Stimulated activated CD4-positive, alpha-beta T cell treated with anti-CD3 and anti-CD28 coated beads, TNF-alpha, amount 100 ng/mL, for 4 hours (primary cell): ENCODE measurements at places on chromosomes 12 and 14.

- no peak for DNase-seq
Measured at GRCh38 chr14:90568405-90568804, 171.6 kb downstream of the CALM1 start.

DNA sequence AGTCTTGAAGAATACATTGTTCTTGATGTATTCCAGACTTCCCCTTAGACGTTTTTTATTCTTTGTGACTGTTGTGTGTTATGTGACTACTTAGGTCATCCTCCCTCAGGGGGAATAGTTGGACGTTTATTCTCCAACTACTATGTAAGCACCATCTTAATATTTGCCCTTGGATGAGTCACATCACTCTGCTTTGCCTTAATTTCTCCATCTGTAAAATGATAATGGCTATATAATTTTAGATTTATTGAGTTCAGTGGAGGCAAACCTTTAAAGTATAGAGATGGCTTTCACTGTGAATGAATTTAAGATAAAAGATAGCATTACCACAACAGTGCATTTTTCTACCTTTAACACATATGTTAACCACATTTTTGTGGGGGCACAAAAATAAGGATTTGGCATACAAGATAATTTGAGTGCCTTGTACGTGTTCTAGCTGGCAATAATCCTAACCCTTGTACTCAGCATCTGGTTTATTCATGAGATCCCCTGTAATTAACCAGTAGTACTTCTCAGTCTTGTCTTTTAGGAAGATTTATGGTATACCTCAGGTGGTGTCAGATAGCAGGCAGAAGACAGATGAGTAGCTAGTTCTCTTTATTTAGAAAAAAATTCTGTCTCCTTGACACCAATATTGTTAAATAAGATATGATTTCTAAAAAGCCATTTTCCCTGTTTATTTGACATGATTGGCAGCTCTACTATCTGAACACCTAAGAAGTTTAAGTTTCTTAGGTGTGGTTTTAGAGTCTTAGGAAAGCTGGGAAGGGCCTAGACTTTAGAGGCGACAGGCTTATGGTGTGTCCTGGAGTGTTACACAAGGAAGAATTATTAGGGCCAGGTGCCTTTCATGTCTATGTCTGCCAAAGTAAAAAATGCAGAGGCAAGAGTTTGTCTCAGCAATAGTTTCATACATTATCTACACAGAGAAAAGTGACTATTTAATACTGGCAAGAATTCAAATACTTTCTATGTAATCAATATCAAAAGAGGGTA is 152.3 kb downstream of the RAD51B start:
- DNase-seq = no peak

DNA sequence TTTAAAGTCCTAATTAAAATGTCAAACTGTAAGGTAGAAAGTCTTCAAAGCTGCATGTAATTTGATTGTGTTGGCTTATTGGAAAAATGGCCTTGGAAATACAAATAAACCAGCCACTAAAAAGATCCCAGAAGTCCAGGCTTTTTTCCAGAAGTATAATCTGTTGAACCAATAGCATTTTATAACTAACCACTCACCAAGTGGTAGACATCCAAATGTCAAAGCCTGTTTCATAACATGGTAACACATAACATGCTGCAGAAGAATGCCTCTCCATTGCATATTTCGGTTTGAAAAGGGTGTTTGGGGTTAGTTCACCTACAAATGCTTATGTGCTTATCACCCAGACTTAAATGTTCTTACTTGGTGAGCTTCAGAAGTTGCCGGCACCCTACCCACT is 183.7 kb upstream of the DIO2 start:
- DNase-seq = no peak

GRCh38 chr12:93944911-93945310 is 203.5 kb upstream of the PLXNC1 start:
- no peak for DNase-seq

DNA sequence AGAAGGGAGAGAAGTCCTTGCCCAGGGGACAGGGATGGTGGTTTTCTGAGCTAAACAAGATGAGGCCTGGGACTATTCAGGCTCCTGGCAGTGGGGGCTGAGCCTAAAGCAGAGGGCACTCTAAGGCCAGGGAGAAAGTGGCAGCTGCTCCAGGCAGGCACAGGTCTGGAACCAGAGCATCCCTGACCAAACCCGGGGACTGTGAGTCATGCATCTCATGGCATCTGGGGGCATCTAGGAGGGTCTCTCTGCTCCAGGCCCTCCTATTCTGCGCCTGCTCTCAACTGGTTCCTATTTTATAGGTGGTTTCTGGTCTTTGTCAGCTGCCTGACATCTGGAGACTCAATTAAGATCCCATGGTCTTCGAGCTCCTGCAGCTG is 11.6 kb downstream of the KRT7 start:
- no peak for DNase-seq

GRCh38 chr12:21697904-21698630 is 40.4 kb upstream of the LDHB start:
- DNase-seq = no peak

GRCh38 chr14:24880689-24881088 is 169.3 kb downstream of the STXBP6 start:
- DNase-seq = no peak

- DNase-seq = no peak
Measured at GRCh38 chr12:124653169-124653931, 85.9 kb upstream of the NCOR2 start.

DNA sequence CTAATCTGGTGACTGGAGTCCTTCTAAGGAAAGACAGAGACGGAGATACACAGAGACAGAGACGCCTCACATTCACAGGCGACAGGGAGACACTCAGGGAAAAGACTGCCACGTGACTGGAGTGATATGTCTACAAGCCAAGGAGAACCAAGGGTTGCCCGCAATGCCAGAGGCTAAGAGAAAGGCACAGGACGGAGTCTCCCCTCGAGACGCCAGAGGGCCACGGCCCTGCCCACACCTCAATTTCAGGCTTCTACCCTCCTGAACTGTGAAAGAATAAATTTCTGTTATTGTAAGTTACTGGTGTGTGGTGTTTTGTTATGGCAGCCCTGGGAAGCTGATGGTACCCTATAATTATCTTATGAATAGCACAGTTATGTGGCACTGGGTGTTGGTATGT is 11.6 kb upstream of the RAN start:
- no peak for DNase-seq

DNA sequence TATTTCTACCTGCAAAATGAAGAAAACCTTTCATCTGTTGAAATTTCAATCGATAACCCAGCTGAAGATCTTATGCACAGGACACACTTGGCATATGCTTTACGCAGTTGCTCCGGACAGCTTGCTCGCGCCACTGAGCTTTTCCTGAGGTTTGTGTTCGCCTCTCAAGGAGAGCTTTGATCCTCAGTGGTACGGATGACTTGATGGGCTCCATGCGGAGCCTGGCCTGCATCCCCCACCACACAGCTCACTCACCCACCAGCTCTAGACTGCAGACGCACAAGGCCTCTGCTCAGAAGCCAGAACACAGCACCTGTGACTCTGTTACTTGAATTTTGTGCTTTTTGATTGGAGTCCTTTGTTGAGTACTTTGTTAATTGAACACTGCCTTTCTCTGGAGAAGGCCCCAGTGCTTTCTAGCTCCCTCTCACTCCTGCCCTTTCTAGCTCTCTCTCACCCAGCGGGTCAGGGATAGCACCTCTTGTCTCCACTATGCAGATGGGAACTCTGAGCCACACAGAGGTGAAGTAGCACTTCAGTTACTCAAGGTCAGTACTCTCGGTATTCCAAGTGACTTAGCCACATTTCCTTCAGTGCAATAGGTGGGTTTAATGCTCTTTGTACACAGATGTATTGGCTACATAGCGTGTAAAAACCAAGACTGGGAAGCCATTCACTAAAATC is 52.1 kb downstream of the TBC1D30 start:
- DNase-seq = no peak

GRCh38 chr12:4051596-4051995 is 178.4 kb upstream of the PARP11 start:
- no peak for DNase-seq

DNA sequence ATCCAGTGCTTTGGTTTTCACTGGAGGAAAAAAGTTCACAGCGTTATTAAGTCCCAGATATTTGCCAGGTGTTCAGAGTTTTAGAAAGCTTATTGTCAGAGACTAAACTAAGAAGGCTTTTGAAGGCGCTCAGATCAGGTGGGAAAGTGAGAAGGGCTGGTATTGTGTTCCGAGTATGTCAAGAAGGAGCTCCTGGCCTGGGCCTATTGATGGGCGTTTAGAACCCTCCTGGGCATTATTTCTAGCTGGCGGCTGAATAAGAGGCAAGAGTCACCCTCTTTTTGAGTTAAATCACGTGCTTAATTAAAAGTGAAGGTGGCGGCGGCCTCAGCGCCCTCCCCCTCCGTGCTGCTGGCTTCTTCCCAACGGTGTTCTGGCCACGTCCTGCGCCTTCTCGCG is 20.9 kb upstream of the GNS start:
- no peak for DNase-seq

DNA sequence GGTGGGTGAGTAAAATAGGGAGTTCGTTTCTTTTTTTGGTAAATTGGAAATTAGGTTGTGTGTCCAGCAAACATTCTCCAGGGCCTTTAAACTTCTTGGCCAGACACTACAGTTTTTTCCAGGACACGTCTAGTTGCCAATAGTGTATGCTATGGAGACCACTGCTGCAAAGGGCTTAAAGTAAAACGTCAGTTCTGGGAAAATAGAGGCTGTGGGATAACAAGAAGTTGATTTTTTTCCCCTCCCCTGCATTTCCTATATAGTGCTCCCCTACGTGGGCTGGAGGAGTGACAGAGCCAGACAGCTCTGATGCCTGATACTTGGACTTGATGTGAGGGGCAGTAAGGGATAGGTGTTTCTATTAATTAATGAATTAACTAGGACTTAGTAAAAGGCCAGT is 2.4 kb downstream of the ACVR1B start:
- no peak for DNase-seq

- DNase-seq = no peak
Measured at GRCh38 chr14:75372260-75372659, 55.6 kb upstream of the JDP2 start.

GRCh38 chr12:94925729-94926128 is 77.8 kb downstream of the NDUFA12 start:
- no peak for DNase-seq

- no peak for DNase-seq
Measured at GRCh38 chr14:27236601-27237000, 638.8 kb upstream of the NOVA1 start.

- DNase-seq = no peak
Measured at GRCh38 chr14:78278464-78279250, 108.5 kb downstream of the NRXN3 start.

DNA sequence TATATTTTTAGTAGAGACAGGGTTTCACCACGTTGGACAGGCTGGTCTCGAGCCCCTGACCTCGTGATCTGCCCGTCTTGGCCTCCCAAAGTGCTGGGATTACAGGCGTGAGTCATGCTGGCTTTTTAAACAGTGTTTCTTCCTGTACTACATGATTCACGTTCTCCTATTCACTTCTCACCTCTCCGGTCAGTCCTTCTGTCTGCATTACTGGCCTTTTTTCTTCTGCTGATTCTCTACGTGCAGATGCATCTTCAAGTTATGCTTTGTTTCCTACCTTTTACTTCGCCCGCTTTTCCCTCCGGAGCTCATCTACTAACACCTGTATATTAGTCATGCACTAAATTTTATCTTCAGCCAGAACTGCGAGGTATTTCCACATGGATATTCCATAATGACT is 296.2 kb upstream of the FLRT2 start:
- no peak for DNase-seq

DNA sequence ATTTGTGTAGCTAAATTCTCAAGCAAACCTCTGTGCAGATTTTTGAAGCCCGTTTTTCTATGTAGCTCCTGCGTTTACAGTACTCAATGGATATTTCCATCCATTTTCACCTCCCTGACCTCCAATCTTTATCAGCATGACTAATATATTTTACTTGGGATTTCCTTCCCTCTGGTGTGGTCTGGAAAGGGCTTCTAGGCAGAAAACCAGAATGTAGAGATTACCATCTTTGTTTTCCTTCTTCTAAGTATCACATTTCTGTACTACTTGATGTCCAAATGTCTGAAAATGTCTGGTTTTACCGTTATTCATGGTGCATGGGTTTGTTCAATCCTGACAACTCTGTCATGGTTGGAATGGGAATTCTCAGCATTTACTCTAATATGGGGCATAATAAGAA is 907.6 kb upstream of the FLRT2 start:
- no peak for DNase-seq

- DNase-seq = no peak
Measured at GRCh38 chr14:32345311-32345791, 16.3 kb downstream of the AKAP6 start.

- DNase-seq = no peak
Measured at GRCh38 chr12:16524378-16524777, 81.6 kb downstream of the LMO3 start.

- DNase-seq = no peak
Measured at GRCh38 chr14:83825843-83826242, 1704.1 kb upstream of the FLRT2 start.

DNA sequence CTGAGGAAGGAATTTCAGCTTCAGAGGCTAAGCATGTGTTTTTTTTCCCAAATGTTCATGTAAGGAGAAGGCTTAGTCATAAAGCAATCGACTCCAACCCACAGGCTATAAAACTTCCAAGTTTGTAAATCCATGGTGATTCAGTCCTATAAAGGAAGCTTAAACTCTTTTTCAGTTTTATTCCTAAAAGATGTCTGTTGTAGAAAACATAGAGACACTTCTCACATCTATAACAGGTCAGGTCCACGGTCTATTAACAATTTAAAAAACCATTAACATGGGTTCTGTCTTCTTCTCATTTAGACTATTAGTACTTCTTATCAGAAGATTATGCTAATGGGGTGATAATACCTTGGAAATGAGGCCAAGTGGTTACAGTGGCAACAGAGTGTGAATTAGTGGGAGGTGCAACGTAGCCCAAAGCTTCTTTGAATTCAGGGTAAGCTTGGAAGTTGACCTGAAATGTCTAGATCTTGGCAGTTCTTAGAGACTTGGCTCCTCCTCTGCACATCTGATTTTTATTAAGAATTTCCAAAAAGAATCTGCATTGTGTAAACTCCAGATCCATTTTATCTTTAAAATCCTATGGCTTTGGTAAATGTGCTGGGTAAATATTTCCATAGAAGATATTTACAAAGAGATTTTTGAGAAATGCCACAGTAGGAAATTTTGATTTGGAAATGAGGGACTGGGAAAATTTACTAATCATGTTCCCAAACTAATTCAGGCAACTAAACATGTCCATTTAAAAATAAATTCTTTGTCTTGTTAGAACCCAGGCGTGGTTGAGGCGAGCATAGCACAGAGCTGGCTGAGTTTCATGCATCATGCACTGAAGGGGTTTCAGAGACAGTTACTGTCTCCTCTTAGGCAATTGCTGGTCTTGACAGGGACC is 86.4 kb downstream of the EML1 start:
- no peak for DNase-seq

DNA sequence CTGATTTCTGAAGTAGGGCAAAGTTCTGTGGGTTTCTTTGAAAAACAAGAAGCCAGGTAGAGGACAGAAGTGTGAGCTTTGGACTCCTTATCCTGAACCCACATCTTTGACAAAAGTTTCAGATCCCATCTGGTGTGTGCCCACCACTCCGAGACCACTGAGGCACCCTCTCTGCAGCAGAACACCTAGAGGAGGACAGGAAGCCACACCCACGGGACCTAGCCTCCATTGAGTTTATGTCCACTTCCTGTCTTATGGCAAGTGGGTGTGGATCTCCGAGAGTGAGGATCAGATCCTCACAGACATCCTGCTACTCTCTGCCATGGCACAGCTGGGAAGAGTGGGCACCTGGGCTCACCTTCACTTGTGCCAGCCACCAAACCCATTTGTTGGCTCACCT is 16.8 kb upstream of the OR6S1 start:
- DNase-seq = no peak

GRCh38 chr12:31366104-31366621 is 40.2 kb upstream of the SINHCAF start:
- DNase-seq = no peak
